ENCODE measurements at places on chromosomes 2 and 18.

GRCh38 chr18:10459587-10459986 lies 5.2 kb downstream of the APCDD1 start:
- DNase-seq, result no peak

GRCh38 chr2:29272311-29272710 lies 157.1 kb downstream of the CLIP4 start:
- no peak for DNase-seq

GRCh38 chr2:25561136-25561850 lies 112.1 kb downstream of the DTNB start:
- DNase-seq, result no peak

GRCh38 chr18:63182861-63183260 lies 136.7 kb downstream of the BCL2 start:
- no peak for DNase-seq
